ENCODE measurements at places on chromosomes 16 and 17. TPM values are rescaled to one million over a fixed set of nuclear protein-coding genes. Genes with fewer than 3 reads are reported as not detected.

GRCh38 chr16:75443298-75443697 lies 10.0 kb upstream of the CFDP1 start:
- no peak for DNase-seq

DNA sequence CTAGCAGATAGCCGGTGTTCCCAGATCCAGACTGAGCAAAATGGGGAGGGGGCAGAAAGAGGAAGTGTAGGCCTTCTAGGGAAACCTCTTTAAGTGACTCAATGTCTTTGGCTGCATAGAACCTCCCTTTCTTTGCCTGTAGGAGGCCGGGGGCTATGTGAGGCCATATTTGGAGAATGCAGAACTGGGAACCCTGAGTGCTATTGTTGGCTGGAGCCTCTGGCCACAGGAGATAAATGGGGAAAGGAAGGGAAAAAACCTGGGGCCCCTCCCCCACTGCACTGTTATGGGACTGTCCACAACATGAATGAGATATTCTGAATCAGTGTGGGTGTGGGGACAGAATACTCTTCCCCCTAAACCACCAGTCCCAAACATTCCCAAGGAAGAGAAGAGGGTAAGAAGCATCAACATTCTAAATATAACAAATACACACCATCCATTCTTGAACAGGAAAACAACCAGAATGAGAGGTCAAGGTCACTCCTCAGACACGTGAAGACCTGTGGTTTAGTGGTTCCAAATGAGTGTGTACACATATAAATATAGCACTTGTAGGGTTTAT lies 2.4 kb downstream of the VPS25 start:
- no peak for DNase-seq

DNA sequence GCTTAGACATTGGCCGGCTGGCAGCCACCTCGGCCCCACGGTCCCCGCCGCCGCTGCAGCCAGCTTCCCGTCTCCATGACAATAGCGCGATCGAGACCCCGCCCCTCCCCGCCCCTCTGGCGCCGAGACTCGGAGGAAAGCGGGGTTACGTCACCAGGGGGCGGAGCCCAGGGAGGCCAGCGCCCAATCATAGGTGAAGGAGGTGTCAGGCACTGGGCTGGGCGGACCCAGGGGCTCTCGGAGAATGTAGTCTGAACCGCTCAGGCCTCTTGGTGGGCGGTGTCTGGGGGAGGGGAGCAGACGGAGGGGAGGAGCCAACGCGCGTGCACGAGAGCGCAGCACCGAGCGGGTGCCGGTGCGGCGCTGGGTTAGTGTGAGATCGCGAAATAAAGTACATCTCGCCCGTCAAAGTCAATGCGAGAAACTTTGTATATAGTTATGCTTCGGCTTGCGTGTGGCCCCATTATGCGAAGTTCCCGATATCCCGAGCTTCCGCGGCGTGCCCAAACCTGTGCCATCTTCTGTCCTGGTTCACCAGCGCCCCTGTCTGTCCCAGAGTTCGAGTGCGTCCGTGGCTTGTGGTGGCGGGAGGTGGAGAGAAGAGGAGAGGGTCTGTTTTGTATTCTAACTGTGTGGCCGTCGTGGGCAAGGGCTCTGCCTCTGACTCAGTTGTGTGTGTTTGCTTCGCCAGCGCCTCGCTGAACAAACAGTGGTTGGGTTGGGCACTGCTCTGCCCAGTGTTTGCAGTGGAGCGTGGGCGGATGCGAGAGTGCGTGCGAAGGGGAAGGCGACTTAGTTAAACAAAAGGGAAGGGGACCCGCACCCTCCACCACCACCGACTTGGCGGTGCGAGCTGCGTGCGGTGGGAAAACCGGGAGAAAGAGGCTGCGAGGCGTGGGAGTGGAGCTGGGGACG lies 1.3 kb upstream of the IRX5 start:
- DNase-seq = peak; percentile 100

DNA sequence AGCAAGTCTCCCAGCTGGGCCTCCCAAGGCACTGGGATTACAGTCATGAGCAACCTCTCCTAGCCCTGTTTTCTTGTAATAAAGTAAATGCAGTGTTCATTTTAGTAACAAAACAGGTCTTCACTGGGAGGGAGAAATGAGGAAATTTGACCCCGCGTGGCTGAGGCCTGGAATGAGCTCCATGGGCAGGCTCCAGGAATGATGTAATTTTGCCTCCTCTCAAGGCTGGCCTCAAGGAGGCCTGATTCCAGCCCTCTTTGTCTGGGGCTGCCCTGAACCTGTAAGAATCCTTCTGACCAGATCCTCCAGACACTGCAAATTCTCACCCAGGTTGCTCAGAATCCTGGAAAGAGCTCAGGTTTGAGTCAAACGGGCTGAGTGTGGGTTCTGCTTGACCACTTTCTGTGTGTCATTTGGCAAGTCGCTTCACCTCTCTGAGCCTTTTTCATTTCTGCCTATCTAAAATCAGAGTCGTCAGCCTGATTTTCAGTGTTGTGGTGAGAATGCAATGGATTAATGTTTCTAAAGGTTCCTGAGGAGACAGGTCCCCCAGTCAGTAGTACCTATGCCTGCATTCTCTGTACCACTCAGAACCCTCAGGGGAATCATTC lies 57.1 kb downstream of the RAB11FIP4 start:
- no peak for DNase-seq

GRCh38 chr16:4602331-4602730 lies 12.4 kb downstream of the UBALD1 start:
- no peak for DNase-seq

DNA sequence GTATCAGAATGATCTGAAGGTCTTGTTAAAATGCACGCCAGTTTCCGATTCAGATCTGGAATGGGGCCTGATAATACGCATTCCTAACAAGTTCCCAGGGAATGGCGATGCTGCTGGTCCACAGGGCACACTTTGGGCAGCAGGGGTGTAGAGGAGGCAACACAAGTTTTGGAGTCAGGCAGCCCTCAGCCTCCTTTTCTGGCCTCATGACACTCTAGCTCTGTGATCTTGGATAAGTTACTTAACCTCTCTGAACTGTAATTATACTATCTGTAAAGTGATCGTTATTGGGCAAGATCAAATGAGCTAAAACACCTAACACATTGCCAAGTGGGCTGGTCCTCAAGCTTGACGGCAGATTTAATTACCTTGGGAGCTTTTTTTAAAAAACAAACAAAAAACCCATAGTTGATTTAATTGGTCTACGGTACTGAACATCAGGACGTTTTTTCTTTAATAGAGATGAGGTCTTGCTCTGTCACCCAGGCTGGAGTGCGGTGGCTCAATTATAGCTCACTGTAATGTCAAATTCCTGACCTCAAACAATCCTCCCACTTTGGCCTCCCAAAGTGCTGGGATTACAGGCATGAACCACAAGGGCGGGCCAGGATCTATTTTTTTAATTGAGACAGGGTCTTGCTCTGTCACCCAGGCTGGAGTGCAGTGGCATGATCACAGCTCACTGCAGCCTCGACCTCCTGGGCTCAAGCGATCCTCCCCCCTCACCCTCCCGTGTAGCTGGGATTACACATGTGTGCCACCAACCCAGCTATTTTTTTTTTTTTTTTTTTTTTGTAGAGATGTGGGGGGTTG lies 10.0 kb upstream of the MRPS23 start:
- no peak for DNase-seq

GRCh38 chr16:1564325-1564724 lies 30.9 kb downstream of the TMEM204 start:
- no peak for DNase-seq

- no peak for DNase-seq
These were observed 57.5 kb downstream of the CDH13 start for GRCh38 chr16:82684256-82684655.

The SYCE1L gene
- 2.6 TPM for polyA plus RNA-seq

The CRAMP1 gene
- polyA plus RNA-seq = 31.0 TPM

Measured in H1 (cell line).